ENCODE measurements at places on chromosomes 12 and 14.

GRCh38 chr14:84581041-84581440 is 948.9 kb upstream of the FLRT2 start:
- DNase-seq, result no peak

GRCh38 chr14:58430156-58430555 is 2.6 kb downstream of the KIAA0586 start:
- DNase-seq, result peak; percentile 75

DNA sequence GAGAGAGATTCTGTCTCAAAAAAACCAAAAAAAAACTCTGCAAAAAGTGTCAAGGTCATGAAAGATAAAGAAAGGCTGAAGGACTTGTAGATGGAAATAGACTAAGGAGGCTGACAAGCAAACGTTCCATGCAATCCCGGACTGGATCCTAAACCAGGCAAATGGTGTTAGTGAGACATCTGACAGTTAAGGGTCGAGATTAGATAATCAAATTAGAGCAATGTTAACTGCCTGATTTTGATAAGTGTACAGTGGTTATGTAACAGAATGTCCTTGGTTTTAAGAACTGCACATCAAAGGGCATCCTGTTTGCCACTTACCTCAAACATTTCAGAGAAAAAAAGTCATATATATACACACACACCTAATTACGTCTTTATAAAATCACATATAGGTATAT is 3.5 kb upstream of the RAN start:
- no peak for DNase-seq

DNA sequence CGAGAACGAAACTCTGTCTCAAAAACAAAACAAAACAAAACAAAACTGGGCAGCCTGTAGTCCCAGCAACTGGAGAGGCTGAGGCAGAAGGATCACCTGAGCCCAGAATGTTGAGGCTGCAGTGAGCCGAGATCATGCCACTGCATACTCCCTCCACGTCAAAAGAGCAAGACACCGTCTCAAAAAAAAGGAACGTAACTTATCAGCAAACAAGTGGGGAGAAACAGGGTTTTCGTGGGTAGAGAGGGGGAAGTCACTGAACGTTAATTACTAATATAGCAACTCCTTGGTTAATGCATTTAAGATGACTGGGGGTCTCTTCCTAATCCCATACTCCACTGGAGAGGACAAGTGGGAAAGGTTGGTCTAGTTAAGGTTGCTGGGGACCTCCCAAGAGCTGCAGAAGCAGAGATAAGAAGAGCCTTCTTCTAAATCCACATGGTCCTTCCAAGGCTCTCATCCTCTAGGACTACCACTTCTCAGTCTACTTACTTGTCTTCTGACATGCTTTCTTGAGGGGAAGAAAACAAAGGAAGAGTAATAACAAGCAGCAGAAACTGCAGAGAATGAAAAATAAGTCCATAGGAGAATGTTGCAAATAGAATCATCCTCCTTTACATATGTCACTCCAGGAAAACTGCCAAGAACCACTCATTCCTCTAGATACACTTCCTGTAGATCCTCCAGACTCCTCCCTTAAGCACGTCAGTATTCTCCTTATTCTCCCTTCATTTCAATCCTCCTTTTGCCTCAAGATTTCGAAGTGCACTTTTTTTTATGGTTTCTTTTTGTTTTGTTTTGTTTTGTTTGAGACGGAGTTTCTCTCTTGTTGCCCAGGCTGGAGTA is 5.8 kb downstream of the NUMB start:
- DNase-seq, result peak; percentile 91

- DNase-seq, result no peak
Measured at GRCh38 chr12:29844667-29845066, 60.9 kb upstream of the TMTC1 start.

DNA sequence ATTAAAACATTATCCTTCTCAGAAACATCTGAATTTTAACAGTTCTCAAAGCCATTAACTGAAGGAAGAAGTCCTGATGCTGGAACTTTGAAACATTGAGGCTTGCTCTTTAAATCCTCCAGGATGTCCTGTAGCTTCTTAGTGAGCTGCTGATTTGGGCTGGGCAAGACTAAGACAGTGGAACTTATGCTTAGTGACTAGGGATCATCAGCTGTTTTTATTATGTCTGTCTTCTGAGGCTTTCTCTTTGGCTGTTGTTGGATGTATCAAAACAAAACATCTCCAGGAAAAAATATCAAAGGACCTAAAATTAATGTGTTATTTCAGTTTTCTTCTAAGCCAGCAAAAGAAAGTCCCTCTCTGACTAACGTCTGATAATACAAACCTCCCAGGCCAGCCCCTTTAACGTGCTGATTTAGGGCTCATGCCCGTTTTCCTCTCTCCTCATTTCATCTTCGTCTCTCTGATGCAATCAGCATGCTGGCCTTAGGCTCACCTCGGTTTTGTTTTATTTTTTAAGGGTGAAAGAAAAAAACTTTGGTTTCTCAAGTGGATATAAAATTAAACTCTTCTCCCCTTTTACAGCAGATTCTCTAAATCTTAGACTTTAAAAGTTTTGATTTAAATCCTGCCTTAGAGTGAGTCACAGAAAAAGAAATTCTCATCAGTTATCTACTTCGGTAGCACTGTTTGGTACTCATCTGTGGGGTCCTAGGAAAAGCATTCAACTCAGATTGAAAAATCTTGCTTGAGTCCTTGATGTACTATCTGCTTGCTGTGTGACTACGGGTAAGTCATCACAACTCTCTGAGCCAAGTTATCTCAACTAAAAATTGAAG is 106.2 kb upstream of the CCDC91 start:
- no peak for DNase-seq

GRCh38 chr12:6341417-6342139 is at the start of gene TNFRSF1A:
TSS of gene TNFRSF1A (minus strand) at chr12:6342076. CDS start at chr12:6341814, 262 bp downstream.
- DNase-seq, result peak; percentile 87

DNA sequence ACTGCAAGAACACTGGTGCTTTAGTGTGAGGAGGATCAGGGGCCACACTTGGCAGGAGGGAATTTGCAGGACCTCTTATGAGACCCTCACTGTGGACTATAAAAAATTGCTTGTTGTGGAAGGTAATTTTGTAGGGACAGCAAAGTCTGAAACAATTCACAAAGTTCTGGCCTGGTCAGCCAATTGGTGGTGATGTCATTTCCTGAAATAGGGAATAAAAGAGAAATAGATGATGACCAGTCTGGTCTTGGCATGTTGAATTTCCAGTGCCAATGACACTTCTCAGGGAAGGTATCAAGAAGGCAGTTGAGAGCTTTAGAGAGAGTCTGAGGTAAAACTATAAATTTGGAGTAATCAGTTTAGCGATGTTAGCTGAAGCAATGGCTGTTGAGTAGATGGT is 129.3 kb upstream of the LMNTD1 start:
- DNase-seq, result peak; percentile 36

All from ELR (cell line).